GM20000 (cell line): ENCODE measurements at places on chromosomes 5 and 9.

DNA sequence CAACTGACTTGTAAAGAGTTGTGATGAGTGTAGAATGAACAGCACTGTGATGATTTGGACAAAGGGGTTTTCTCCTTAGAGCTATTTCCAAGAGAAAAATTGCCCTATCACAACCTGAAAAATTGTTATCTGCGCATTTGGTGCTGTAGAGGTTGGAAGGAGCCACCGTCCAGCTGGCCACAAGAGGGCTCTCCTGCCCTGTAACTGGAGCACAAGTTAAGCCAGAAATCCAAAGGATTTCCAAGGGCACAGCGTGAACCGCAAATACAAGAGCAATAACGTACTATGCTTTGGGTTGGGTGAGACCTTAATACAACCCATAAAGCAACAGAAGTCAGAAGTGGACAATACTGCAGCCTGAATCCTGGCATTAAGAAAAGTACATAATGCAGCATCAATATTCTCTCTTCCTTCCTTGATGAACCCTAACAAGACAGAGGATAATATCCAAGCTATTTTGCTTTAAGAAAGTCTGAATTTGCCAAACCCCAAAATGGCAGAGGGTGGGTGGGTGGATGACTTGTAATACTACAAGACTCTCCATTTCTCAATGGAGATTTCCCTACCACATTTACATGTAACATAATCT lies 56.8 kb upstream of the SMIM32 start:
- DNase-seq: peak; percentile 21

DNA sequence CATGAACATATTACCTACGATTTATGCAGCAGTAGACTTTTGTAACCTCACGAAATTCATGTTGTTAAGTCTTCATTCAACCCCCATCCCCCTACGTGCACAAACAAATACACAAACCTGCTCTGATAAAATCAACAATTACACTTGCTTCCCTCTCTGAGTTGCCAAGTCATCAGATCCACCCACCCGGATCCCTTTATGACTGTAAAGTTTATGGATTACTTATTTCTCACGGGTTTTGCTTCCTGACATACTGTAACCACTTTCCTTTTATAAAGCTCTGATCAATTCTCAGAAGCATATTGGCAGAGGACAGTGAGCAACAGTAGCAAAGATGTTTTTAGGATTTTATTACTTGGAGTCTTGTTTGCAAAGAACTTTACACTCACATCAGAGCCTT lies 70.5 kb downstream of the MLLT3 start:
- DNase-seq: peak; percentile 26

GRCh38 chr5:141492168-141492885 lies 3.4 kb downstream of the PCDHGC5 start:
- peak; percentile 74 for DNase-seq

DNA sequence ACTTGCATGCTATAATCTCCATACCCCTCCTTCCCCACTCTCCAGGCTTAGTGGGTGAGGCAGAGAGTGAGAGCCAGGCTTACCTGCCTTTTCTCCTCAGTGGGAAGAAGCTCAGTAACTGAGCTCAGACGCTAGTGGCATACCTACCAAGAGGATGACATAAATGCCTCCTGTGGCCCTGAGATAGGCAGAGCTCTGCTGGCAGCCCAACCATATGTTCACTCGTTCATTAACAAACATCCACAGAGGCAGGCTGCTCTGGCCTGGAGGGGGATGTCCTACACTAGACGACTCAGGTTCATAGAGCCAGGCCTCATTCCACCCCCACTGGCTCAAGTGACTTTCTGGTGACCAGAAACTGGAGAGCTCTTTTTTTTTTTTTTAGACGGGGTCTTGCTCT lies 81.3 kb downstream of the THBS4 start:
- no peak for DNase-seq

DNA sequence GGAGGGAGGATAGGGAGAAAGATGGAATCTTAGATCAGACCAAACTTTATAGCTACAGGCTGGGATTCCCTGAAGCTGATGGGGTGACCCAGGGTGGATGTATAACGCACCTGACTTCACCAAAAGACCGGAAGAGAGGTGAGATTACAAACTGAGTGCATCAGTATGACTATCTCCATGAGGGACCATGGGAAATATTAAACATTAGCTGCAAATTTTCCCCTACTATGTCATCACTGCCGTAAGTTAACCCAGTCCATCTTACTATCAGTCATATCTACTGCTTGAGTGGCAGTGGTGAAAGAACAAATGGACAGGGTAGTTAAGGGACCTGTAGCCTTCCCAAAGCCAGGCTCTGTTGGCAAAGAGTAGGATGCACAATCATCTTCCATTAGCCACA lies 368.3 kb downstream of the EFNA5 start:
- DNase-seq: no peak

DNA sequence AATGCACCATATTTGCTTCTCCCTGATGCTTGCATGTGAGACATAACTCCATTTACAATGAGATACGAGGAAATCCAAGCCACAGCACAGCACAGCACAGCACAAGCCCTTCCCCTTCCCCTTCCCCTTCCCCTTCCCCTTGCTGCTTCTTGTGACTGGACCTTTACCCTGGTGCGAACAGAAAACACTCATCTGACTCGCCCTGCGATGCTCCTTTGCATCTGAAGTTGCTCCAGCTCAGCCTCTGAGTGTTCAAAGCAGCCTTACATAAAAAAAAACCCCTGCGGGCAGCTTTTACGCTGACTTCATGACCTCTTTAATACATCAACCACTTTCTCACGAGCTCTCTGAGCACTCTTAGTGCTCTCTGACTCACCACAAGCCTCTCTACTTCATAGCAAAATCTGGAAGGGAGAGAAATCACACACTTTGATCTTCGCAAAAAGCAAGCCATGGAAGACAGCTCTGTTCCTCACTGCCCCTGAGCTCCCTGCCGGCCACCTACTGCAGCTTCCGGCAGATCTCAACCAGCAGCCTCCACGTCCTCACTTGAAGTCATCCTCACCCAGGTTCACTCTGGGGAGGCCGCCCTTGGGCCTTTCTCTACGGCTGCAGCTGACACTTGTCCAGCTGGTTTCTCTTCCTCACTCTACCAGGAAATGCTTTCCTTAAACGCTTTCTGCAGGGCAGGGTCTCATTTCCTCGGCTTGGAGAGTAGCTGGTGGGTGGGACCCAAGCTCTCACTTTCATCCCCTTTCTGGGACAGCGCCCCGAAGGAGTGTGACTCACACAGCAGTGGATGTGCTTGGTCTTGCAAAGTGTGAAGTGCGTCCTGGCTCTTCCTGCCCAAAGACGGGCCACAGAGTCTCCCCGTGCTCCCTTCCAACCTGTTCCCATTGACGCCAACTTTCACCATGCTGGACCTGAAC lies 5.3 kb downstream of the SLC34A1 start:
- peak; percentile 77 for DNase-seq

DNA sequence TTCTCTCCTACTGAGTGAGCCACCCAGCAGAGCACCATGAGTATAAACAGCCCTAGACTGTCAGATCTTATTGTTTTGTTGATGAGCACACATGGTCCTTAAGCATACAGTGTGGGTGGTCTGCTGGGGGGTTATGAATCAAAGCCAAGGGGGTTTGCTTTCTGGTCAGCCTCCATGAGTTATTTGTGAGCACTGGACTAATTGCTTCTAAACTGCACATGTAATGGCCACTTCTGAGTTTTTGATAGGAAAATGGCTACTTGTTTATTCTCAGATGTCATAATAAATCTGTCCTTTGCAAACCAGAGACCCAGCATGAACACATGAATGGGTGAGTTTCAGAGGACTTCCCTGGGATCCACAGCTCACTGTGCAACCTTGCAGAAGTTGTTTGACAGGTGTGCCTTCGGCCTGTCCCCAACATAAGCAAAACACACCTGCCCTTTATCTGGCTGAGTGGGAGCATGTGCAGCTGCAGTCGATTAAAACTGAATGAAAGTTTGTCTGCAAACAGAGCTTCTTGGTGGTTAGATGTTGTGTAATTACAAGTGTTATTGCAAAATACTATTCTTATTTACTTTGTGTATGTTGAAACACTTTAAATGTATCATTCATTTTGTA lies 35.9 kb downstream of the MAMDC2 start:
- no peak for DNase-seq

DNA sequence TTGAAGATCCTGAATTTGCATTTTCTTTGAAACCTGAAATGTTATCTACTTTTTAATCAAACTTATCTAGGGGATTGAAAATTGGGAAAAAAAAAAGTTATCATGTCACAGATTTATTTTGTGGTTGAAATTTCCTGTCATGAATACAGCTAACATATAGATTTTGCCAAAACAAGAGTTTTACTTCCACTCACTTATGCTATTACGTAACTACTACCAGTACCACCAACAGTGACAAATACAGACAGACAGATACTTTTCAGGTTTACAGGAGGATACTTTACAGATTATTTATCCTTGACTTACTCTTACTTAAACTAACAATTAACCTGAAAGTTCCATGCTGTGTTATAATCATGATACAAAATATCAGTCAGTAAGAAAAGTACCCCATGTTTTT lies 6.8 kb upstream of the MRPS30 start:
- no peak for DNase-seq

GRCh38 chr5:168683247-168683926 lies 104.2 kb upstream of the PANK3 start:
- DNase-seq: no peak

DNA sequence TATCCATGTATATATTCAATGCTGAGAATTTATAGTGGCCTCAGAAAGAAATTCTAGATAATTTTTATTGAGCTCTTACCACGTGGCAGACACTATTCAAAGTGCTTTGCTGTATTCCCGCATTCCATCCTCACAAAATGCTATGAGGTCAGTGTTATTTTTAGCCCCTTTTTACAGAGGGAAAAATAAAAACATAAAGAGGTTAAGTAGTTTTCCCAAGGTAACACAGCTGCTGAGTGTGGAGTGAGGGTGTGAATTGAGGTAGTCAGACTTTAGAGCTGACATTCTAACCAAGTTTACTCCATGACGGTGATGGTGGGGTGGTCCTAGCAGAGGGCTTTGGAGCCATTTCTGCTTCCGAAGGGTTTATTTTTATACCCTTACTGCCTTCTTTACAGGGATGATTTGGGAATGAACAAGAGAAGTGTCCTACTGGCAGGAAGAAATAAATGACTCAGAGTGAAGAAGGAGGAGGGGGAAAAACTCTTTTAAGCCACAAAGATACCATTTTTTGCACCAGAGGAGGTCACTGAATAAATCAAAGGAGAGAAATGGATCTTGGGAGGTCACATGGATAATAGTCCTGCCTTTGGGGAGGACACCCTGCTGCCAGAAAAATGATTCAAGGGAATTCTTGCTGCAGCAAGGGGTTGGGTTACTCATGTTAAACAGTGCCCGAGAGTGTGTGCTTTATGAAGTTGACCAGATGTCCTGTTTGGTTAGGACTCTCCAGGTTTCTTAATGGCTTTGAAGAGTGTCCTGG lies 76.1 kb downstream of the HMHB1 start:
- no peak for DNase-seq

- DNase-seq: no peak
Measured at GRCh38 chr9:660227-660626, 181.3 kb upstream of the DMRT1 start.

DNA sequence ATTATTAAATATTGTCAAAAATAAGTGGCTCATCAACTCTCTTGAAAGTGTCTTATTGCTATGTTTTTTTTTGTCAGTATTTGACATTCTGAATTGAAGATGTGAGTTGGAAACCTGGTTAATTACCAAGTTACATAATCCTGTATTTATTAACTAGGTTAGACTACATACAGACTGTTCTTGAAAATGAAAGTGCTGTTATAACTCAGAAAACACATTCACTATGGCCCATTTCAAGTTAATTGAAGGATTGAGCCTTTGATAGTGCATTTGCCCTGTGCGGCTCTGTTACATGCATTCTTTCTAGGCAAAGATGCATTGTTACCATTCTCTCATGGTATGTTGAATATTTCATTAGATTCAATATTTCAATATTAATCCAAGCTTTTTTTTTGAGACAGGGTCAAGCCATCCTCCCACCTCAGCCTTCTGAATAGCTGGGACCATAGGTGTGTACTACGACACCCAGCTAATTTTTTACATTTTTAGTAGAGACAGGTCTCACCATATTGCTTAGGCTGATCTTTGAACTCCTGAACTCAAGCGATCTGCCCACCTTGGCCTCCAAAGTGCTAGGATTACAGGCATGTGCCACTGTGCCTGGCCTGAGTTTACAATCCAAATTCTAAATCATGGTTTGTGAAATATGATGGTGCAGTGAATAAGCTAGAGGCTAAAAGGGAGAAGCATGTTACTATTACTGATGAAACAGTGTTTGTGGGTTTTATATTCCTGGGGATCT lies 10.0 kb downstream of the CTNNA1 start:
- no peak for DNase-seq

DNA sequence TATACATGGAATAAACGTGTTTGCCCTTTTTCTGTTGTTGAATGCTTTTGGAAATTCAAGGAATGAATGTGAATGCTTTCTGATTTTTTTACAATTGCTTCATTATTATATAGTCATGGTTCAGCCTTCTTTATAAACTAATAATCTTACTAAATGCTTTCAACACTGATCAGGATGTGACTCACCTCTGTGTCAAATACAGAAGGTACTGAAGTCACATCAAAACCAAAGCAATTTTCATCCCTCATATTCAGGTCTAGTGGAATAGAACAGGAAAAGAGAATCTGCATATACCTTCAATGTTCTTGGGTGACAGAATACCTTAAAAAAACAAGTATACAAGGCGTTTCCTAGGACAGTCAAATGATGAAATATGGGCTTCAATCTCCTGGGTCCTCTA lies 170.7 kb downstream of the PDE4D start:
- DNase-seq: no peak

DNA sequence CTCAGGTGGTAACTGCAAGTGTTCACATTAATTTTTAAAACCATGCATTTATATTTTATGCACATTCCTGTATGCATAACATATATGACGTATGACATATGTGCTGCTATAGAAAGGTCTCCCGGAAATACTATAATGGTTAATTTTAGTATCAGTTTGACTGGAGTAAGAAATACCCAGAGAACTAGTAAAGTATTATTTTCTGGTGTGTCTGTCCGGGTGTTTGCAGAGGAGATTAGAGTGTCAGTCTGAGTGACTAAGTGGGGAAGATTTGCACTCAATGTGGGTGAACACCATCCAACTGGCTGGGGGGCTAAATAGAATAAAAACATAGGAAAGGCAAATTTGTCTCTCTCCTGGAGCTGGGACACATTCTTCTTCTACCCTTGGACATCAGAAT lies 26.9 kb downstream of the UIMC1 start:
- peak; percentile 15 for DNase-seq

DNA sequence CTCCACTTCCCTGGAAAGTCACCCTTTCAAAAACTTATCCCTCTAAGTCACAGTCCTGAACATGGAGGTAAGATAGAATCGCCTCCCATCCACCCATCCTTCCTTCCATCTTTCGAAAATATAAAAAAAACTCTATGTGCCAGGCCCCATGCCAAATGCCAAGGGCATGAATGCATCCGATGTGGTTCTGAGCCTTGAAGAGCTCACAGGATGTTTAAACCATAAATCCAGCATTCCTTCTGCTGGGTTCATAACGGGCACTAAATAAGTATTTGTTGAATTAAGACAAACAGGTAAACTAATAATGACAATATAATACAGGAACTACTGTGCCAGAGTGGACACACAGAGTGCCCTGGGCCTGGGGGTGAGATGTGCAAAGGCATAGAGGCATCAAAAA lies 147.3 kb downstream of the TTLL11 start:
- no peak for DNase-seq

- DNase-seq: no peak
Measured at GRCh38 chr5:93226202-93226735, 354.8 kb downstream of the NR2F1-AS1 start.
